ENCODE measurements at places on chromosomes 5 and 9.

DNA sequence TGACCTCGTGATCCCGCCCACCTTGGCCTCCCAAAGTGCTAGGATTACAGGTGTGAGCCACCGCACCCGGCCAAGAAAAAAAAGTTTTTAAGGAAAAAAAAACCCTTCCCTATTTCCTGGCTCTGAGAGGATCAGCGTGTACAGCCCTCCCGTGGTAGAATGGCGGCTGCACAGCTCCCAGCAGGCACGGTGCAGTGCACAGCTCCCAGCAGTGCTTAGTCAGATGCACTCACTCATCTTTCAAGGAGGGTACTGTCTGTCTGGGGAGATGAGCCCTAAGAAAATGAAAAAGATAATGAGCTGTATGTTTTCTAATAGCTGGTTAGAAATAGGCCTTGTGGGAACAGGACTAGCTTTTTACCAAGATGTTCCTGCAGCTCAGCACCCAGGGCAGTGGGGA is 36.7 kb upstream of the SLC2A8 start:
- peak; percentile 25 for DNase-seq

GRCh38 chr9:129731477-129732085 is 21.3 kb downstream of the PTGES start:
- no peak for DNase-seq

GRCh38 chr9:36632892-36633291 is 60.2 kb downstream of the MELK start:
- DNase-seq: peak; percentile 45

GRCh38 chr5:67187006-67187715 is 9.4 kb downstream of the CD180 start:
- no peak for DNase-seq

GRCh38 chr5:129899454-129899853 is 4.8 kb upstream of the CHSY3 start:
- DNase-seq: peak; percentile 37

DNA sequence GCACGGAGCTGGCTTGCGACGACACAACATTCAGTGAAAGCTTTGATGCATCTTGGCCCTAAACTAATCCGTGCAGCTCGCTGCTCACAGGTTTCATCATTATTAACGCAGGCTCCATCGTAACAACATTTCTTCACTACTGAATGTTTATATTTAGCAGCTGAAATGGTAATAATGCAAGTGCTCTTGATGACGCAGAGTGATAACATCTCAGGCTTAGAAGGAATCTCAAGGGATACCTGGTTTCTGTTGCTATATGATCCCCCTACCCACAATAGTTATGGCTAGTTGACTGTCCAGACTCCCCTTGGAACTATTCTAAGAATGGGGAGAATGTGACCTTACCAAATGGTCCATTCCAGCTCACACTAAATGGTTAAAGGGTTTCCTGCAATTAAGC is 36.2 kb downstream of the C5 start:
- peak; percentile 42 for DNase-seq

DNA sequence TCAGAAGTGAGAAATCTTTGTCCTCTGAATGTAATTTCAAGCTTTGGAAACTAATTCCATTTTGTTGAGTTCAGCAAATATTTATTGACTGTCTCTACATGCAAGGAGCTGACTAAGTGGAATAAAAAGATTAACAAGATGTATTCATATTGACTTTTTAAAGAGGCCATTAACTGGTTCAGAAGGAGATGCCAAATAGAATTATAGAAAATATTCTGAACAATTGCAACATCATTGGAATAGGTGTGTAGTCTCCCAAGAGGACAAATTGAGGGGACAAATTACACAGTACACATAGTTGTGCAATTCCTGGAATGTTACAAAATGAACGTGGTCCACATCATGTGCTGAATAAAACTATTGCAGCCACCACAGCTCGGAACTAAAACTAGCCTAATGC is 224.2 kb downstream of the NPR3 start:
- no peak for DNase-seq

DNA sequence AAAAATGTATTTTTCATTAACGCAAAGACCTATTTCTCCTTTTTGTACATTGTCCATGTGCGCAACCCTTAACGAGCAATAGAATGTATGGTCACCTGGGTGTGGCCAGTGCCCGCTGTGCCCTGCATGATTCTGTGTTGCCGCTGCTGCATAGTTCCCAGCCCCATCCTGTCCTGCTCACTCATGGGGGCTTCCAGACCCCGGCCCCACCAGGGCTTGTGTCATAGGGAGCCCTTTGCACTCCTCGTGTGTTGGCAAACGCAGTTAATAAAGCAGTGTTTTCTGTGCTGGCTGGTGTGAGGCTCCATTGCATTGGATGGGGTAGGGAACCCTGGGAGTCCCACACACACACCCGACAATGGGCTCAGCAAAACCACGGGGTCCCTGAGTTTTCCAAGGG is 49.7 kb downstream of the SAR1B start:
- no peak for DNase-seq

- peak; percentile 14 for DNase-seq
These were observed 556.7 kb upstream of the TLE4 start for GRCh38 chr9:79014929-79015699.

DNA sequence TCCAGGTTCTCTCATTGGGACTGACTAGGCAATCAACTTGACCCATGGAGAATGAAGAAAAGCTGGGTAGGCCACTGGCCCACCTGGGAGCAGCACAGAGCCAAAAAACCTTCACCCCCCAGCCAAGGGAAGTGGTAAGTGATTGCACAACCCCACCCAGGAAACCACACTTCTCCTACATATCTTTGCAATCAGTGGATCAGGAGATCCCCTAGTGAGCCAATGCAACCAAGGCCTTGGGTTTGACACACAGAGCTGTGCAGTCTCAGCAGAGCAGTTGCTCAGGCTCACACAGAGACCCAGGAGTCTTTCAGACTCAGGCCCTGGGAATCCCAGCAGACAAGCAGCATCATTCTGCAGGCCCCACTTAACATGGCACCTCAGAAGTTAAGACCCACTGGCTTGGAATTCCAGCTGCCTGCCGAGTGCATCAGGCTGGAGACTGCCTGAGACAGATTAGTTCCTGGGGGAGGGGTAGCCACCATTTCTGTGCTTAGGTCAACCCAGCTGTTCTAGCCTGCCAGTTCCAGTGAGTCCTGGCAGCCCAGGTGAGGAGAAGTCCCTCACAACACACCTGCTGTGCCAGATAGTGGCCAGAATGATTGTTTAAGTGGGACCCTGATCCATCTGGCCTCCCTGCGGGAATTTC is 136.4 kb downstream of the SAXO1 start:
- peak; percentile 68 for DNase-seq

DNA sequence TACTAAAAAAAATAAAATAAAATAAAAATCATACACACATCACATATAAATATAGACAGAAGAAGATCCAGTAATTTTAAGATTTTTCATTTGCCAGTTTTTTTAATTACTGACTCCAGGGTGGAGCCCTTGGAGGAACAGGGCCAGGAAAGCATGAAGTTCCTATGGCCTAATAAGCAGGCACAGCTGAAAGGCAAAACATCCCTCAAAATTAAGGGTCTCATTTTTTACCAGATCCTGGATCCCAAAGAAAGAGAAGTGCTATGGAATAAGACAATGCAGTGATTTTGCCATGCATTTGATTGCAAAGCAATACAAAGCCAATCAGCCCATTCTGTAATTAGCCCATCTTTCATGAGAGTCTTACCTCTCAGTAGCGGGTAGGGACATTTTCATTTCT is 11.3 kb upstream of the DTWD2 start:
- DNase-seq: no peak

- no peak for DNase-seq
These were observed 137.8 kb downstream of the CEMIP2 start for GRCh38 chr9:71630377-71630995.

DNA sequence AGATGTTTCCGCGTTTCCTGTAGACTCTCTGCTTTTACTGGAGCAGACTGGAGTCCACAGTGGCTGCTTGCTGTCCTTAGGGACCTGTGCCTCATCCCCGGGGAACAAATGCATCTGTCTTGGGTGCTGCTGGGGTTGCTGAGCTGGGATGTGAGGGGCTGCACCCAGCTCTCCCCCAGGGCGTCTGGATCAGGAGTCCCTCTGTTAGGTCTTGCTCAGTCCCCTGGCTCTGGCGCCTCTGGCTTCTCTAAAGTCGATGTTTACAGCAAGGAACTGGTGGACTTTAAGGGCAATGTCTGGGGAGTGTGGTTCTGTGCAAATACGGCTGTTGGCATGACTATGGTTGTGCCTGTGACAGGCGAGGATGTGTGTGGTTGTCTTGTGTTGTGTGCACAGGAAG is 91.4 kb downstream of the CACNA1B start:
- DNase-seq: no peak

DNA sequence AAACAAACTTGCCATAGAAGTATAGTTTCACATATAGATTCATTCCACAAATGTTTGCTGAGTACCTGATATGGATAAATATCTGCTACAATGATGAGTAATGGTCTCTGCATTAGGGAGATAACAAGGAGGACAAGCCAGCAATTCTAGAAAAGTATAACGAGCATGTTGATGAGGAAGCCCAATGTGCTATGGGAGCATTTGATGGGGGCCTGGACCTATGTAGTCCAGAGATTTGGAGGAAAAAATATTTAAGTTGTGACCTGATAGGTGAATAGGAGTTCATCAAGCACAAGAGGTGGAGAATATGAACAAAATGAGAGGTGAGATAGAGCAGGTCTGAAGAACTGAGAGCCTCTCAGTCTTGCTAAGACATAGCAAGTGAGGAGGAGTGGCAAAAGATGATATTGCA is 14.4 kb upstream of the TMEM245 start:
- no peak for DNase-seq

GRCh38 chr5:3995954-3996619 is 400.5 kb downstream of the IRX1 start:
- no peak for DNase-seq

DNA sequence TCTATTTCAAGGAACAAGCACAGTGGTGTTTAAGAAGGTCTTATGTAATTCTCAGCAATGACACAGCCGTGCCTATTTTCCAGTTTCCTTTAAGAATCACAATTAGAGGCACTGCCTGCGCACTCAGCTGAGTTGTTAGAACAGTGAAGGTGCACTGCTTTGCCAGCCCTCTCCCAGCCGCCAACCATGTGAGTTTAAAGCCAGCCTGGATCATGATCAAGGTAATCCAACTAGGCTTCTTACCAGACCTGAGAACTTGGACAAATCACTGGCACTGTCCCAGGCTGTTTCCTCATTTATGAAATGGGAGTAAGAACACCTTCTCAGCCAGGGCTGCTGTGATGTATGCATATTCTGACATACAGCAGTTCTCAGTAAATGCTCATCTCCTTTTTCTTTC is 99.6 kb downstream of the ASTN2 start:
- no peak for DNase-seq

DNA sequence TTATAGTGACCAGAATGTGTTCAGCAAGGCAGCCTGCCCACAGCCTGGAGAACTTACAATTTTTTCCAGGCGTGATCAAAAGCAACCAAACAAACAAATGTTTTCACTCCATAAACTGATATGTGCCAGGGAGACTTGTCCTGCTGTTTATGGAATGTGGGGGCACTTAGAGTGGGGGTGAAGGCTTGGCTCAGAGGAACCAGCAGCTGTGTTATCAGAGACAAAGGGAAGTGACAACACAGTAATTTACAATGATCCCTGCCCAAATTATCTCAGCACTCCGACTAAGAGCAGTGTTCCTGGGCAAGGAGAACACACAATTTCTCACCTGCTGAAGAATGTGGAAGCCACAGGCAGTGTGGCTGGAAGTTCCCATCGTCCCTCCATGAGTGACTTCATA is 429.1 kb upstream of the IRX4 start:
- DNase-seq: no peak

DNA sequence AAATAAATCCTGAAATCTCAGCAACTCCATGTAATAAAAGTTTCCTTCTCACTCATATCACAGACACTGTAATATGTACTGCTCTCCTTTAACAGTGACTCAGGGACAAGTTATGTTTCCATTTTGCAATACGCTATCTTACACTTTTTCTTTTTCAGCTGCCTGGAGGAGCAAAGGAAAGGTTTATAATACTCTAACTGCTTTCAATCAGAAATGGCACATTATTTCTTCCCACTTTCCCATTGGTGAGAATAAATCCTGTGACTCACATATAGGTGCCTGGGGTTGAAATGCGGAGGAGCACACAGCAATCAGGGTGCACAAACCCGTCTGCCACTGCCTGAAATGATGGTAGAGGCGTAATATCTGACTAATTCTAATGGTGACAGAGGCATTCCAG is 186.6 kb downstream of the HINT1 start:
- DNase-seq: peak; percentile 43

DNA sequence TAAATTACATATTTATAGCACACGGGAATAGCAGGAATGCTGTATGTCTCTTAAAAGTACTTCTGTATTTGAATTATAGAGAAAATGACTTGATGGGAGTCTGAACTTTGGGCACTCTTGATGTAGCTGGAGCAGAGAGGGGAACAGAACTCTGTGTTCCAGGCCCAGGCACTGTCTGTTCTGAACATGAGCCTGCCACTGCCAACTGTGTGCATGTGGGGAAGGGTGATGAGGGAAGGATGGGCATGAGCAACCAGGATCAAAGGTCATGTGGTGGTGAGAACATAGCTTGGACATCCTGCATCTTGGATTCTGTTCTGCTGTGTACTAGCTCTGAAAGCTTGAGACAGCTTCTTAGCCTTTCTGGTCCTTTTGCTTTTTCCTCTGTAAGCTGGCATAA is 16.4 kb upstream of the ZBED3 start:
- no peak for DNase-seq

DNA sequence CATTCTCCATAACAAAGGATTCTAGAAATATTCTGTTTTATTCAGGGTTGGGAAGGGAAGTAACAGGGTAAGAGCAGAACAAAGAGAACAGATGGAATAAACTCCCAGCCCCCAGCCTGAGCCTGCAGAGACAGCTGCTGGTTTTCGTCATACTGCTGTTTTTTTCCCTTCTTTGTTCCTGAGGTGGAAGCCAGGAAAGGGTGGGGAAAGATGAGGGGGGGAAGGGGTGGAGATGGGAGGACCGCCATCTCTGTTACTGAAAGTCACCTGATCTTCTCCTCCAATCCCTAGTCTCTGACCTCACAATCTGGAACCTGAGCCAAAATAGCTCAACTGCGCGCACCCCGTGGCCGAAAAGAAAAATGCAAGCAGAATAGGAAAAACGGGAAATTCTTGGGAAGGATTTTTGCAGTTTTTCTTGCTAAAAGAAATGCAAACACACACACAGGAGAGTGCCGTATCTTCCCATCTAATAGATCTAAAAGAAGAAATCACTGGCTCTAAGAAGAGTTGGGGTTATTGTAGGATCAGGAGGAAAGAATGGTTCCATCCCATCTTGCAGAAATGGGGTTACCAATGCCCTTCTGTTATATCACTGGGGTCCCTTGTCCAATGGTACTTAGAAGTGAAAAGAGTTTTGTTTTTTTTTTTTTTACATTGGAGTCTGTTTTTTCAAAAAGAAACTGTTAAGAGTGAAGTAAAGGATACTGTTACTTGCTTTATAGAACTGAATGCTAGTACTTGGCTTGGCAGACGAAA is 57.9 kb downstream of the DIAPH1 start:
- DNase-seq: peak; percentile 98
